CD4-positive, alpha-beta T cell treated with Interleukin-10 for 1 hour (primary cell): ENCODE measurements at places on chromosomes 3 and 15.
A peak's percentile ranks its signal among the peaks of the same experiment; 100 is the strongest.

DNA sequence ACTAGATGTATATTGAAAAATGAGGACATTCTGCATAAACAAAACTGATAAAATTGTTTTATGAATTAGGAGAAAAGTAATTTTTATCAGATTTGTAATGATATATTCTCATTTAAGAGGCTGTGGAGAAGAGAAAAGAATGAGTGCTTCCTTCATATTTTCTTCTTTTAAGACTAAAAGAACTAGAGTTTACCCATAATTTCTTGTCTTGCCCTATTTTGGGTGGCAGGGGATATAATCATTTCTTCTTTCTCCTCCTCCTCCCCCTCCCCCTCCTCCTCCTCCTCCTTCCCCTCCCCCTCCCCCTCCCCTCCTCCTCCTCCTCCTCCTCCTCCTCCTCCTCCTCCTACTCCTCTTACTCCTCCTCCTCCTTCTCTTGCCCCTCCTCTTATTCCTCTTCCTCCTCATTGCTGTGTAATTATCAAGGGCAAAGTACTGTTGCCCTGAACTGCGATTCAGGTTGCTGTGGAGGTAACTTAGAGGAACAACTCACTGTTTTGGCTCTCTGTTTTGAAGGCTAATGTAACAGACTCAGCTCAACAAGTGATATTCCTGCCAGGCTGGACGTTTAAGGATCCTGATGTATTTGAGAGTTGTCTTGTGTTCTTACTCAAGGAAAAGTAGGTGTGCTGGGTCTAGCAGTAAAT, 555.4 kb downstream of the AGBL1 start:
- no peak for DNase-seq

DNA sequence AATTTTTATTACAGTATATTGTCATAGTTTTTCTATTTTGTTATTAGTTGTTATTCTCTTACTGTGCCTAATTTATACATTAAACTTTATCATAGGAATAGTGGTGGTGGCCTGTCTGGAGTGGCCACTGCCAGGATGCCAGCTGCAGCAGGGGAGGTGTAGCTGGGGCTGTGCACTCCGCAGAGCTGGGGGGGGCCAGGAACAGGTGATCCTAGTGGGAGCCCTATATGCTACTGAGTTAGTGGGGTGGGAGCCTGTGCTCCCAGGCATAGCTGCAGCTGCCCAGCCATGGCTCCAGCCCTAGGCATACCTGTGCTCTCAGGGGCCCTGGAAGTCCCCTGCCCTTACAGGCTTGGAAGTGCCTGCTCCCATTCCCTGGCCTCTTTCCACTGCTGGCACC, 638.1 kb upstream of the KCNMB2 start:
- no peak for DNase-seq

- no peak for DNase-seq
Observed at GRCh38 chr3:30467596-30468238, 138.7 kb upstream of the TGFBR2 start.

- no peak for DNase-seq
Observed at GRCh38 chr3:172692751-172693338, 18.0 kb downstream of the NCEH1 start.

GRCh38 chr3:111662907-111663306, 67.8 kb upstream of the ZBED2 start:
- DNase-seq = no peak

GRCh38 chr3:101724329-101725193, at the start of gene CEP97:
Gene CEP97 (plus strand): TSS chr3:101724614. CDS start chr3:101724677, 63 bp downstream.
- DNase-seq = peak; percentile 88

- no peak for DNase-seq
Observed at GRCh38 chr3:31129241-31129640, 234.8 kb upstream of the GADL1 start.

DNA sequence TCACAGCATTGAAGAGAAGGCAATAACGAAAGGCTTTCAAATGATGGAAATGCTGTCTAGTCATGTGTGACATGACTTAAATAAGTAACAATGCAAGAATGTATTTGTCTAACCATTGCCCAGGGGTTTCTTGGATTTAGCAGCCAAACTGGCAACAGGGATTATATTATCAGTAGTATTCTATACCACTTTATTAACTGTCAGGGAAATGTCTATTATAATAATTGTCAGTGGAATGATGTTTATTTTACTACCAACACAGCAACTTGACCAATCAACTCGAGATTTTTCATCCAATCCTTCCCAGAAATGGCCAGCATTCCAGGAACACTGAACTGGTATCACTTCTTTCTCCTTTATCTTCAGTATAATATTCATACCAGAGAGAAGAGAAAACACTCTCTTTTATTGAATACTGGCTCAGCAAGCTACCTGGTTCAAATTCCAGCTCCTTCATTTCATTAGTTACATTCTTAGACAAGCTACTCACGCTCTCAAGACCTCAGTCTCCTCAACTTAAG, 66.2 kb downstream of the FOXP1 start:
- DNase-seq = no peak

- DNase-seq = no peak
Observed at GRCh38 chr3:89584398-89584797, 477.0 kb downstream of the EPHA3 start.

GRCh38 chr3:120013481-120013880, 80.8 kb downstream of the GSK3B start:
- no peak for DNase-seq

DNA sequence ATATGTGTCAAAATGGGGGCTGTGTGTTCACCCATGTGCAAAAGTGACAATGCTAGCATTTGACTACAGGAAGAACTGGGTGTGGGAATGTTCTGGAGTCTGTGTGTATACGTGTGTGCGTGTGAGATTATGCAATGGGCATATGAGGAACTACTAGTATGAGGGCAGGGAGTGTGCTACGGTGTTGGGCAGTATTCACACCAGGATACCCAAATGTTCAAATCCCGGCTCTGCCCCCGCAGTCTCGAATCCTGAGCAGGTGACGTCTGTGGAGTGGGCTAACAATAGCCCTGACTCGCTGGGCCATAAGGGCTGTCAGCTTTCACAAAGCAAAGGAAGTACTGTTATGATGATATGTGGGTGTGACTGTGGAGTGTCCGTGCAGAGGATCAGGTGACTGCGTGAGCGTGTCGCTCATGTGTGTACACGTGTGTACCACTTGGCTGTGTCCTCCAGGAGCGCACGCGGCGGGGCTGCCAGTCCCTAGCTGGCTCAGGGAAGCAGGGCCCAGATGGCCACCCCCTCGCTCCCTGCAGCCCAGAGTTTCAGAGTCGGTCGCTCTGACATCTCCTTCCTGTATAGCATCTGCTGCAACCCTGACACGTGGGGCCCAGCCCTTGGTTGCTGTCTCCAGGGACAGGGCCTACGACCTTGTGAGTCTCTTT, 27.2 kb downstream of the IQSEC1 start:
- DNase-seq = no peak

DNA sequence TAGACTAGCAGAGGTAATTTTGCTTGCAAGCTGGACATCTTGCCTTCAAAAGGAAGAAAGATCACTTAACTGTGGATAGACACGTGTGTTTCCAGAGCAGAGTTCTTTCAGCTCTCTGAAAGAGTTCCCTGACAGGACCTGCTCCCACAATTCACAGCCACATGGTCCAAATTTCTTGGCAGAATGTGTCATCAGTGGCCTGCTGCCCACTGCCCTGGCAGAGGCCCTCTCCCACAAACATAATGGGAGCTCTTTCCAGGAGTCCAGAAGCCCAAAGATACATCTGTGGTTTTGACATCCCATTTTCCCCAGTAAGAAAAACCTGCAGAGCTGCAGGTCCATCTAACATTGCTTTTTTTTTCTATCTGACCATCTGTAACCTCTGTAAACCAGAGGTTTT, 48.3 kb downstream of the SERPINI1 start:
- no peak for DNase-seq

DNA sequence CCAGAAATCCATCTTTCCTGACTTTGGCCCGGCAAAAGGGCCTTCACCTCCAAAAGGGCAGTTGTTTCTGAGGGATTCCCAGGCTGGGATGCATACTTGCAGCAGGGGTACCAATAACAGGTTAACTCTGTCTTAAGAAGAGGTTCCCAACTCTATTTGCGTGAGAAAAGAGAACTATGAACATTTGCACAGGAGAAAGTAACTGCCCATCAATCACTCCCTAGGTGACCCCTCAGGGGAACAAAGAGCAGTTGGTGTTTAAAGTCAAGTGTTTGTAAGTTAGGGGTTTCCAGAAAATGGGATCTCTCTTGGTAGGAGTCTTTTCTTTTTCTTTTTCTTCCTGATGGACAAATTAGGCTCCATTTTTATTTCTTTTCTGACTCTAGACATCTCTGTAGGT, 97.3 kb downstream of the EPHB1 start:
- DNase-seq = no peak

GRCh38 chr3:196193736-196194541, 17.3 kb downstream of the ZDHHC19 start:
- DNase-seq = no peak

DNA sequence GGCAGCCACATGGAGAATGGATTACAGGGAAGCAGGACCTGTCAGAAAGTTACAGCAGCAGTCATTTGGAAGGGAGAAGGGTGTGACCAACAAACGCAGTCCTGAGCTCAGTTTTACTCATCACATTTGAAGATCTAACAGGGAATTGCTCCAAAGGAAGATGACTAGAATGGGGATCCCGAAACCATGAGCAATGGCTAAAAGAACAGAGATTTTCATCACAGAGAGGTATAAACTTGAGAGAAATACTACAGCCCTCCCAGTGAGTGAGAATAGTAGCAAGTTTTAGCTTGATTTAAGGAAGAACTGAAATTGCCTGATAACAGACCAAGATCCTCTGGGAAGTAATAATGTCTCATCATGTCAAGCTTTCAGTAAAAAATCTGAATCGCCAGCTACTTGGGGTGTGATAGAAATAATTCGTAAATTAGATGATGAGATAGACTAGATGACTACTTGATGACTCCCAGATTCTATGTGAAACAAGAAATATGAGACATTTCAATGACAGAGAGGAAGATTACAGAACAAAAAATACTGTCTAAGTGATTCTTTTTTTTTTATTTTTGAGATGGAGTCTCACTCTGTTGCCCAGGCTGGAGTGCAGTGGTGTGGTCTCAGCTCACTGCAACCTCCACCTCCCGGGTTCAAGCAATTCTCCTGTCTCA, 16.9 kb downstream of the CD47 start:
- DNase-seq = no peak

- DNase-seq = no peak
Observed at GRCh38 chr3:12465836-12466225, 18.4 kb upstream of the TSEN2 start.

- no peak for DNase-seq
Observed at GRCh38 chr3:18237251-18238005, 187.7 kb downstream of the SATB1 start.

- DNase-seq = no peak
Observed at GRCh38 chr3:119894195-119894594, 112.3 kb downstream of the NR1I2 start.

- DNase-seq = no peak
Observed at GRCh38 chr3:8810561-8810960, 41.1 kb upstream of the OXTR start.

DNA sequence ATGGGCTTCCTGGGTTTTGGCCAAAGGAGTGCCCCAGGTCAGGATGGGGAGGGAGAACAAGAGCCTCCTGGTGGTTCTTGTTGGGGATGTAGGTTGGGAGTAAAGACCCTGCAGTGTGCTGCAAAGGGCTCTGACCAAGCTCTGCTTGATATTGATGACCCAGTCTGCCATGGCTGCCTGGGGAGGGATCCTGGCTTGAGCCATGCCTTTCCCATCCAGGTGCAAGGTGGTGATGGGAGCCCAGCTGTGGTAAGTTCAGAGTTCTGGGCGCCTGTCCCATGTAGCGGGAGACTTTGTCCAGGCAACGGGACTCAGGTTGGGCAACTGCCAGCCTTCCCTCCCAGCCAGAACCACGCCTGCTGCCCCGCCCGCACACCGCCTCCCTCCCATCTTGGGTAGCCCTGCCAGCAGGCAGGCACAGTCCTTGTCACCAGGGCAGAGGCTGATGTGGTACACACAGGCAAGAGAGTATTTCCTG, 2.6 kb downstream of the GNAI2 start:
- no peak for DNase-seq

- no peak for DNase-seq
Observed at GRCh38 chr15:73161546-73161945, 109.3 kb downstream of the NEO1 start.

DNA sequence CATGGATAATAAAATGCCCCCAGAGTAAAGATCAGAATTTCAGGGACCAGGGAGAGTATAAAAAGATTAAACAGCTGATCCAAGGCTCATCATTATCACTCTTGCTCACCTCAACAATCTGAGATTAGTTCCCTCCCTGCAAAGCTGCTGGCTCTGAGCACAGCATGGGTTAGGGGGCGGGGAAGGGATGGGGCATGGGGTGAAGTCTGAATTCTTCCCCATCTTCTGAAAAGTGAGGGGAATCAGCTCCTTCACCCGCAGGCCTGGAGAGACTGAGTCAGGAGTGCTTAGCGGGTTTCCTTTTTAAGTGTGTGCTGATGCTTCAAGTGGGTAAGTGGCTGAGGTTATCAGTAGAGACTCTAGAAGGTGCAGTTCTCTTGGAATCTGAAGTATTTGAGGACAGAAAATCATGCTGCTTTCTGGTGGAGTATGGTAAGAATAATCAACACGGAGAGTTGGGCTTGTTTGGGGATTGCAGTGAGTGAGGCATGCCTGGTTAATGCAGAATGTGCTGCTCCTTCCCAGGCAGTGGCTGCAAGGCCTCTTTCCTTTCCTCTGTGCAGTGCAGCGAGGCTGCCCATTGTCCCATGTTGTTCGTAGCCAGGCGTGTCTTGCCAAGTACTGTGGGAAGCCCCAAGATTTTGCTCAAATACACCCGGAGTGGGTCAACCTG, 59.2 kb upstream of the TRAK1 start:
- DNase-seq = no peak

DNA sequence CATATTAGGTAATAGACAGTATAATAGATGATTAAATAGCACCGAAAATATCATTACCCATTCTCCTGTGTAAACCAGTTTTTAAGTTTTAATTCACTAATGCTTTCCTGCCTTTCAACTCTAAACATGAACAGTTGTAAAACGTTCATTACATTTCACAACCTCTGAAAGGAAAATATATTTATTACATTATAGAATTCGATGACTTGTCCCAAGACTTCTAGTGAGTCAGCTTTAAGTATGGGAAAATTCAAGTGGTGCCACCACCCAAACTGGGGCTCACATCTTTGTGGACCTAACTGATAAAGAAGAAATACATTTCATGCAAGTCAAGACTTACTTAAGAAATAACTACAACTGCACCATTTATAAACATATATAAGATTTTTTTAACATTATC, 2.0 kb downstream of the TRIM59 start:
- no peak for DNase-seq

DNA sequence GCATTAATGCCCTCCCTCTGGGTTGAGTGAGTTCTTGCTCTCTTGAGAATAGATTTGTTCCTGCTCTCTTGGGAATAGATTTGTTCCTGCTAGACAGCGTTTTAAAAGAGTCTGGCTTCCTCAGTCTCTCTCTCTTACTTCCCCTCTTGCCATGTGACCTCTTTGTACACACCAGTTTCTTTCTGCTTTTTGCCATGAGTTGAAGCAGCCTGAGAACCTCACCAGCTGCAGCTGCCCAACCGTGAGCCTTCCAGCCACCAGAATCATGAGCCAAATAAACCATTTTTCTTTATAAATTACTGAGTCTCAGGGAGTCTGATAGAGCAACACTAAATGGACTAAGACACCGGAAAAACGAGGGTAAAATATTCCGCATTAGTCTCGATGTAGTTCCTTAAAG, 253.6 kb downstream of the CNTN6 start:
- DNase-seq = no peak
